ENCODE measurements at places on chromosomes 1 and 21.

DNA sequence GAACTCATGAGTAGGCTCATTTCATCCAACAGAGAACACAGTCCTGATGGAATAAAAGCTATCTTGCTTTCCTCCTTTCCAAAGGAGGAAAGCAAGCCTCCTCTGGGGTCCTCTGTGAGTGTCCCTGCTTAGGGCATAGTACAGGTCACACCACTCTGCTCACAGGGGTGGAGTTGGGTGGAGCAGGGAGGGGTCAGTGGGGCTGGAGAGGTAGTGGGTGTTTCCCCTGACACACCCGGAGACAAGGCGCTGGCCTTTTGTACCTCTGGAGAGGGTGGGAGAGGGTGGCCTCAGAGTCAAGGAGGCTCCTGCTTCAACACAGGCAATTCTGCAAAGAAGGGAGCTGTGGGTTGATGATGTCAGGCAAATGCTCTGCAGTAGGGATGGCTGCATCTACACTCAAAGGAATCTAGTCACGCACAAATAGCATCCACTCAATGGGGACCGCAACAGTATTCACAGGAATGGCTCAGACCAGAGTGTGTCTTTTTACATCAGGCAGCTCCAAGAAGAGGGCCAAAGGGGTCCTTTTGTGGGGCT is 58.6 kb upstream of the PLXNA2 start:
- DNase-seq, result no peak

- DNase-seq, result peak; percentile 95
Observed at GRCh38 chr21:38853421-38853919, 47.7 kb downstream of the ETS2 start.

GRCh38 chr1:232558954-232559353 is 71.0 kb downstream of the SIPA1L2 start:
- DNase-seq, result no peak

- peak; percentile 79 for DNase-seq
Observed at GRCh38 chr1:229629261-229629660, 3.2 kb downstream of the URB2 start.

GRCh38 chr1:59104191-59104760 is 192.6 kb upstream of the FGGY start:
- DNase-seq, result no peak

- peak; percentile 36 for DNase-seq
Observed at GRCh38 chr1:40264354-40264781, 6.3 kb downstream of the ZMPSTE24 start.

DNA sequence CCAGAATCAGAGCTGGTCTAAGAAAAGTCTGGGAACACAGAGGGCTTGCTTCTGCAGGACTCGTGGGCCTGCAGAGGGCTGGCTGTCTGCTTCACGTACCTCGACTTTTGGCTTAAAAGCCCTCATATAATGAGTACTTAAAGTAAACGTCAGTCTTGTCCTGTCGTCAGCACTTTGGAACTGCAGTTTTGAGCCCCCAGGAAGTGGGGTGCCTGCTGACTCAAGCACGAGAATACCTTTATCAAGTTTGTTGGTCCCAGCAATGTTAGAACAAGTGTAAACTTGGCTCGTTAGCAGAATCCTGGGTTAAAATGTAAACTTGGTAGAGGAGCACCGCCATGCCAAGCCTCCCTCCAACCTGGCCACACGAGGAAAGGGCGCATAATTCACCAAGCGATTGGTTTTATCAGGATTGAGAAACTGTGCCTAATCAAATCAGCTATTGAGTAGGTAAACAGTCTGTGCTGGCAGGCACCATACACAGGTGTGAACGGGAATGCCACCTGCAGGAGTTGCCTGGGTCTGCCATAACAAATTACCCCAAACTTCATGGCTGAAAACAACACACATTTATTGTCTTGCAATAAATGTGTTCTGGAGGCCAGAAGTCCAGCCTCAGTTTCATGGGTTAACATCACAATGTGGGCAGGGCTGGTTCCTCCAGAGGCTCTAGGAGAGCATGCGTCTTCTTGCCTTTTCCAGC is 45.0 kb upstream of the FHAD1 start:
- no peak for DNase-seq

DNA sequence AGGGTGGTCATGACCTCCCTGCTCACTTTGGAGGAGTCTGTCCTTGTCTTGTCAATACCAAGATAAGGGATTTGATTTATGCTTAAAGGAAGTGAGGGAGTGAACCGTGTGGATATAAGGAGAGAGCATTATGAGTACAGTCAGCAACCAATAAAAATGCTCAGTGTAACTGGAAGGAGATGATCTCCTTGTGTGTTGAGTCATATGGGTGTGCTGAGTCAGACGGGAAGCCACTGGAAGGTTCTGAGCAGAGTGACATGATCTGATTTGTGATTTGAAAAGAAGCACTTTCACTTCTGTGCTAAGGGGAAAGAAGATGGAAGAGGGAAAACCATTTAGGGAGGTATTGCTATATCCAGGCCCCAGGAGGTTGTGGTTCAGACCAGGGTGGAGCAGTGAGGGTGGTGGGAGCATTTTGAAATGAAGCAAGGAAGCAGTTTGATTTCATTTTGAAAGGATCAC is 2.5 kb upstream of the BCL10 start:
- peak; percentile 98 for DNase-seq

- DNase-seq, result peak; percentile 91
Observed at GRCh38 chr1:234978397-234979295, 150.0 kb downstream of the TOMM20 start.

GRCh38 chr1:96508233-96508632 is 213.4 kb upstream of the PTBP2 start:
- DNase-seq, result no peak

GRCh38 chr1:230975636-230976035 is 3.0 kb downstream of the TTC13 start:
- DNase-seq, result no peak

GRCh38 chr1:24319962-24320361 is 805 bp downstream of the GRHL3 start:
- no peak for DNase-seq

DNA sequence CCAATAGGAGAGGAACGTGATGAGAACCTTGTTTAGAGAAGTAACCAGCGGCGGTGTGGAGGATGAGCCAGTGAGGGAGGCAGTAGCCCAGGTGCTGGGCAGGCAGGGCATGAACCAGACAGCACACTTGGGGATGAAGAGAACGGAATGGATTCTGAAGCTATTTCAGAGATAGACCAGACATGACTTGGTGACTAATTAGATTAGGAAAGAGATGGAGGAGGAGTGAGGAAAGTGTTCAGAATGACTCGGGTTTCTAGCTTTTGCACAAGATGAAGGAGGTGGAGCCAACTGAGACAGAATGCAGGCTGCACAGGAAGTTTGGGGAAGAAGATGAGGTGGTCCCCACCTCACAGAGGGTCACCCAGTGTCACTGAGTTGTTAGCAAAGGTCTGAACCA is 5.1 kb downstream of the PEF1 start:
- peak; percentile 91 for DNase-seq

GRCh38 chr1:2091611-2092604 is 41.7 kb downstream of the PRKCZ start:
- no peak for DNase-seq

GRCh38 chr1:53198241-53198651 is 1.6 kb downstream of the CPT2 start:
- DNase-seq, result peak; percentile 51

DNA sequence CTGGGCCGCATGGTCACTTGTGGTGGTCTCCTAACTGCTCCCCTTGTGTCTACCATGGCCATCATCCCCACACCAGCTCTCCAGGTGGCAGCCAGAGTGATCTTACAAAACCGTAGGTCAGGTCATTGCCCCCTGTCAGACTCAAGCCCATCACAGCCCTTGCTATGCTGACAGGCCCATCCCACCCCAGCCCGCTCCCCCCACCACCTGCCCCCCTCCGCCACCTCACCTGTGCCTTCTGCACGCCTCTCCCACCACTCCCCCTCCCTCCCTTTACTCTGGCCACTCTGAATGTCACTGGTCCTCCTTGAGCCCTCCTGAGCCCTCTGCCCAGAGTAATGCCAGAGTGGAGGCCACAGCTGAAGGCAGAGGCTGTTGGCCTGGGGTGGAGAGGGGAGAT is 28.5 kb downstream of the TEX35 start:
- no peak for DNase-seq

GRCh38 chr1:42173155-42173933 is 8.8 kb upstream of the GUCA2A start:
- DNase-seq, result peak; percentile 32

GRCh38 chr1:44523593-44524591 is 118.8 kb downstream of the RNF220 start:
- DNase-seq, result no peak

DNA sequence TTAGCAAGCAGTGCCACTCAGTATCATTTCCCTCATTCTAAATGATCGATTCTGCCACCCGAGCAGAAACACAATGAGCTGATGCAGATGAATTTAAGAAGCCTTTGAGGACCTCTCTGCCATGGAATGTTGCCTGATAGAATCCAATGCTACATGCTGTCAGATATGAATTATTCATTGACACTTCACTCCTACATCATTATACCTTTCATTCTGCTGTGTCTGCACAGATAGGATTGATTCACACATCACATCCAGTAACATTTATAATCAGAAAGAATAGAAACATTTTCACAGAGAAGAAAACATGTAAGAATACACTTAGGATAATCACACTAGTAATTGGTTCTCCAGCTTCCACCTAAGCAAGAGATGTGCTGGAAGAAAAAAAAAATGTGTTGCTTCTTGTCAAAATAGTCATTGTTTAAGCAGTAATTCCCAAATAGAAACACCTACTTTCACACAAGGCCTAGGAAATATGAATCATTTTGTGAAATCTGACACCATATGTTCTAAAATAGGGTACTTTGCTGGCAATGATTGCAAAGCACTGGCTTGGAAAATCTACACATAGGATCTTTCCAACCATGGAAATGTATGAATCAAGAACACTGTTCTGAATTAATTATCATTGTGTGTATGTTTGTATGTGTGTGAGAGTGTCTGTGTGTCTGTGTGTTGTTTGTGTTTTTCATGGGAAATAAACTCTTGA is 110.1 kb downstream of the GRIK1 start:
- DNase-seq, result peak; percentile 16

DNA sequence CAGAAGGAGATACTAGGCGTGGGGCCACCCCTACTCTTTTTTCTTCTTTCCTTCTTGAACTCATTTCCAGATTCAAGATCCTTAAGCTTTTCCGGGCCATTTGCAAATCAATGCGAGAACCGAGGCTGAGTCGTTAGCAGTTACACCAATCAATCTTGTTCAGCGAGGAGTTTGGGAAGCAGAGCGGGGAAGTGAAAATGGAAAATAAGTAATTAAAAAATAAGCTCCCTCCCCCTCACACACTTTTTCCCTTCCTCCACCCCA is 1.7 kb upstream of the NEGR1 start:
- no peak for DNase-seq

- DNase-seq, result no peak
Observed at GRCh38 chr1:43439781-43440180, 13.9 kb downstream of the HYI start.

DNA sequence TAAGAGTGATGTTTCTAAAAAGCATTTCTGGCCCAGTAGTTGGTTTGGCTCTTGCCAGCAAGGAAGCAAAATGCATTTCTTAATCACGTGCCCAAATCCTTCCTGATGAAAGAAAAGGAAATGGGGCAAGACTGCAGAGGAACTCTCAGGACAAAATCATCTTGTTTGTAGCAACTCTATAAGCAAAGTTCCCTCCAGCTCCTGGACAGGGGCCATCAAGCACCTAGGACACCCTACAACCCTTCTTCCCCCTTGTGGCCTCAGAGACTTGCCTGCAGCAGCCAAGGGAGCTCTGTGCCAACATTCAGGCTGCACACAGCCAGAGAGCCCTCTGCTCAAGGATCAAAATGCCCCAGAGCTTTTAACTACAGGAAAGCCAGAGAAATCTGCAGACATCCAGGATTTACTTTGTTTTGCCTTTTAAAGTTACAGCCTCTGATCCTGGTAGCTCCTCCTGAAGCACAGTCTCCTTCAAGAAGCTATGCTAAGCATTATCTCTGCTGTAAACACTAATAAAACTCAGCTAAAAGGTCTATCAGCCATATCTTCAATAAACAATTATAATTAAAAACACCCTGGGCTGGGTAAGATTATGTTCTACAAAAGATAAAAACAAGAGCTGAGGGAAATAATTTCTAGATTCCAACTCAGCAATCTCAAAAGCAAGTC is 105.0 kb downstream of the KIAA0319L start:
- DNase-seq, result peak; percentile 76

- DNase-seq, result peak; percentile 77
Observed at GRCh38 chr1:229509576-229509975, 1.4 kb upstream of the NUP133 start.

GRCh38 chr21:18801468-18801867 is 397.9 kb upstream of the TMPRSS15 start:
- DNase-seq, result no peak

- no peak for DNase-seq
Observed at GRCh38 chr1:245933431-245934045, 573.5 kb downstream of the SMYD3 start.

GRCh38 chr1:167713330-167714081 is 8.3 kb upstream of the MPZL1 start:
- peak; percentile 55 for DNase-seq

DNA sequence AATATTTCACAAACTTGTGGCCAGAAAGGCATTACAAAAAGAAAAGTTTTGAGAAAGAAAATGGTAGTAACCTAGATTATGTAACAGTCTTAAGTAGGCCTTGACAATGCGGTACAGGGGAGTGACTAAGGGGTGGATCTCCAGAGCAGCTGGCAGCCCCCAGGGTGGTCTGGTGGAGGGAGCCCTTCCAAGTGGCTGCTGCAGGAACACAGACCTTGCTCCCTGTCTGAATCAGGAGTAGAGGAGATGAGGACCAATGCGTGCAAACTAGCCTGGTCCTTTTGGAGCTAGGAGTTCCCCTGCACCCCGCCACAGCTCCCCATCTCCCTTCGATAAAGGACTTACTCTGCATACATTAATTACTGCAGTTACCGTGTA is 189.0 kb downstream of the NFIA start:
- DNase-seq, result no peak

DNA sequence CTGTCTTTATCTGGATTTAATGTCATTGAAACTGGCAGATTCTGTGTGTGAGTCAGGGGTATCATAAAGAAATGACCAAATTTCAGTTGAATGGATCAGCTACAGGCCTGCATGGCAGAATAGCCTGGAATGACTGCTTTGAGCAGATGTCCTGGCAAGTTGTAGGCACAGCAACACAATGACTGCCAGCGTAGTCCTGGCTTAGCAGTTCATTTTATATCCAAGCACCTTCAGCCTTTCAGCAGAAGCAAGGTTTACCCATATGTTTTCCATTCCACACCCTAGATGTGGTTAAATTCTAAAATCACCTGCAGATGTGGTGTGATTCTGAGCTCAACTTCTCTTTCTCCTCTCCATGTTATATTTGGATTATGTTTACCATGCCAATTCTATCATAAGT is 22.3 kb upstream of the PTGFR start:
- no peak for DNase-seq

- peak; percentile 7 for DNase-seq
Observed at GRCh38 chr1:238898856-238899255, 487.5 kb upstream of the CHRM3 start.

- DNase-seq, result no peak
Observed at GRCh38 chr21:44527983-44528633, 11.9 kb downstream of the KRTAP10-1 start.

Measured in iris pigment epithelial cell (primary cell).